ENCODE measurements at places on chromosomes 16 and 17. TPM values are rescaled to one million over a fixed set of nuclear protein-coding genes. Genes with fewer than 3 reads are reported as not detected.

SLC13A2 gene
- total RNA-seq, result 0.29 TPM

TMED6 gene
- total RNA-seq, result 2.6 TPM

ANKRD40 gene
- 39.2 TPM for total RNA-seq

TBC1D16 gene
- total RNA-seq, result 87.9 TPM

DNA sequence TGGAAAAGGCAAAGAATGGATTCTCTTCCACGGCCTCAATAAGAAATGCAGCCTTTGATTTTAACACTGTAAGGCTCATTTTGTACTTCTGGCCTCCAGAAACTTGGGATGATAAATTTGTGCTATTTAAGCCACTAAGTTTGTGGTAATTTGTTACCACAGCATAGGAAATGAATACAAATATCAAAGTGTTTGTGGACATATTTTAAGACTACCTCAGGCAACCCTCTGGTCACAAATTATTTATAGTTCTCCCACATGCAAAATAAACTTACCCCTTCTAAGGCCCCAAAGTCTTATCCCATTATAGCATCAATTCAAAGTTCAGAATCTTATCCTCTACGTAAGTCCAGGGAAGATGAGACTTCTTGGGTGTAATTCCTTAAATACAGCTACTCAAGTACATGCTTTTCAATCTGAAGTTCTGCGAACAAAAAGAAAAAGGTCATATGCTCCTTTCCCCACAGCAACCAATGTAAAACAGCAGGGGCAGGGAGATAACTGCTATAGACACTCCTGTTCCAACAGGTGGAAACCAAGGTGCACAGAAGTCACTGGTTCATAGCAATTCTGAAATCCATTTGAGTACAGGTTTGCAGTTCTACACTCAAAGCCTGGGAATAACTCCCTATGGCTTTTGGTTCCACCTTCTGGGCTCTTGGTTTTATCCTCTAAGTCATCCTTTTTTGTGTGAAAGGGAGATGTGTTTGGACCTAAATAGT, 5.4 kb upstream of the EFCAB13 start:
- no peak for DNase-seq

- no peak for DNase-seq
Observed at GRCh38 chr16:56631832-56632155, 665 bp upstream of the MT1M start.

DNA sequence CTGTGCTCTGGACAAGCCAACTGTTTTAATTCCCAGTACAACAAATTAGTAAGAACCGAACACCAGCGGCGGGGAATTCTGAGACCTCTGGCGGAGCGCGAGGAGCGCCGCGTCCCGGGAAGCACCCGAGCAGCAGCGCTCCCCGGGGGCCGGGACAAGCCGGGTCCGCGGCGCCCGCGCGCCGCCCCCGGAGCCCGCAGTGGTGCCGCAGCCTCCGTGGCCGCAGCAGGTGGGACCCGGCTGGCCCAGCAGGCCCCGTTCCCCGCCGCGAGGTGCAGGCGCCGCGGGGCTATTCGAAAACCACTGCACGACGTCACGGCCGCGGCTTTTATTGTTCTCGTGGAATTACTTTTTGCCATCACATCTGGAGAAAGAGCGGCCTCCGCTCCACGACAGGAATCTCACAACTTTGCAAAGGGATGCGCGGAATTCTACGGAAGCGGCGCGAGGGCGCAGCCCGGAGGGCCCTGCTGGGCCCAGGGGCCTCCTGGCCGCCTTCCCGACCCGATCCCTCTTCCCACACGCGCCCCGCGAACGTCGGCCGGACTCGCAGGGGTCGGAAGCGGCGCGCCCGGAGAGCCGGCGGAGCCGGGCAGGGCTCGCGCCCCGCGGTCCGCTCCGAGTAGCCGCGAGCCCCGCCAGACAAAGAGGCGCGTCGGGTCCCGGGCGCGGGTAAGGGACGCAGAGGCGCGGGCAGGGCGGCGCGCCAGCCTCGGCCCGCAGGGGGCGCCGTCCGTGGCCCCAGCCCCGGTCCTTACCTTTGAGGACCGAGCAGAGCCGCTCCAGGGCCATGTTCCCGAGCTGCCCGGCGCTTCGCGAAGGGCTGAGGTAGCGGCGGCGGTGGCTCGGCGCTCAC, 696 bp downstream of the NETO2 start:
- DNase-seq, result peak; percentile 74

DNA sequence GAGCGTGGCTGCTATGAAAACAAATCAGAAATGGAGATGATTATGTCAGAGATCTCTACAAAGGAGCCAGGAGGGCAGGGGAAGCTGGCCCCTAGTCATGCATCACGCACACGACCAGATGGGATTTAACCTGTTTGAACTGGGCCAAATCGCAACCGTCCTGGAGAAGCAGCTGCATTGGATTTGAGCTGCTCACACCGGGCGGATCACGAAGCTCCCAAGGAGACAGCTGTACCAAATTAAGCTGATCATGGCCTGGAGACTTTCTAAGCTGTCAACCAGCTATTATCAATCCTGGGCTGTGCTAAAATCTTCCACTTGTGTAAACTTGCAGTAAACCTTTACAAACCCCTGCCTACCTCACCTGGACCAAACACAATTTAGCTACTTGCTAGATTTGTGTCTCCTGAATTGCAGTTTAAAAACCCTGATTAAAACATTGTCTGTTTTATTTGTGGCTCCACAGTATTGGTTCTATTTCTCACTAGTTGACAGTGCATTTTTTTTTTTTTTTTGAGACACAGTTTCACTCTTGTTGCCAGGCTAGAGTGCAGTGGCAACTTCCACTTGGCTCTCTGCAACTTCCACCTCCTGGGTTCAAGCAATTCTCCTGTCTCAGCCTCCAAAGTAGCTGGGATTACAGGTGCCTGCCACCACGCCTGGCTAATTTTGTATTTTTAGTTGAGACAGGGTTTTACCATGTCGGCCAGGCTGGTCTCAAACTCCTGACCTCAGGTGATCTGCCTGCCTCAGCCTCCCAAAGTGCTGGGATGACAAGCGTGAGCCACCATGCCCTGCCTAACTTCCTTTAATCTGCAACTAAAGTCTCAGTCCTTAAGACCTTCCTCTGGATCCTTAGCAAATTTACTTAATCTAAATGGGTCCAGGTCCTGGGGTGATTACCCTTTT, 98.3 kb upstream of the GRIN2A start:
- no peak for DNase-seq

DNA sequence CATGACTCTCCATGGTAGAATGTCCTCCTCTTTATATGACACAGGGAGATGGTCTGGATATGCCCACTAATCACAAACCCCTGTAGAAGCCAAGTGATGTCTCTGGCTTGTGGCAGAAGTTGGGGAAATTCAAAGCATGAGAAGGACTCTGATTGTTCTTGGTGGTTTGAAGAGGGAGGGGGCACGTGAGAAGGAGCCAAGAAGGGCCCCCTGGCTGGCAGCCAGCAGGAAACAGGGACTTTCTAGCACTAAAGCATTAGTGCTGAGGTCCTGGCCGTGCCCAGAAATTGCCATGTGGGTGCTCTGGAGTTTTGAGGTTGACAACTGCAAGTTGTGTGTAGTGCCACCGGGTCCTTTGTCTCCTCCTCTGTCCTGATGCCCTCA, 199.9 kb downstream of the LGALS9B start:
- DNase-seq, result no peak

GRCh38 chr16:12971241-12971640, 69.8 kb downstream of the SHISA9 start:
- no peak for DNase-seq

DNA sequence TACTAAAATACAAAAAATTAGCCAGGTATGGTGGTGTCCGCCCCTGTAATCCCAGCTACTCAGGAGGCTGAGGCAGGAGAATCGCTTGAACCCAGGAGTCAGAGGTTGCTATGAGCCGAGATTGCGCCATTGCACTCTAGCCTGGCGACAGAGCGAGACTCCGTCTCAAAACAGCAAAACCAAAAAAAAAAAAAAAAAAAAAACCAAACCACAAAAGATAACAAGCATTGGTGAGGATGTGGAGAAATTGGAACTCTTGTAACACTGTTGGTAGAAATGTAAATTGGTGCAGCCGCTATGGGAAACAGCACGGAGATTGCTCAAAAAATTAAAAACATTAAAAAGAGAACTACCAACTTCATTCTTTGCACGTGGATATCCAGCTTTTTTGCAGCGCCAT, 119.4 kb downstream of the OR1D5 start:
- DNase-seq, result no peak

DNA sequence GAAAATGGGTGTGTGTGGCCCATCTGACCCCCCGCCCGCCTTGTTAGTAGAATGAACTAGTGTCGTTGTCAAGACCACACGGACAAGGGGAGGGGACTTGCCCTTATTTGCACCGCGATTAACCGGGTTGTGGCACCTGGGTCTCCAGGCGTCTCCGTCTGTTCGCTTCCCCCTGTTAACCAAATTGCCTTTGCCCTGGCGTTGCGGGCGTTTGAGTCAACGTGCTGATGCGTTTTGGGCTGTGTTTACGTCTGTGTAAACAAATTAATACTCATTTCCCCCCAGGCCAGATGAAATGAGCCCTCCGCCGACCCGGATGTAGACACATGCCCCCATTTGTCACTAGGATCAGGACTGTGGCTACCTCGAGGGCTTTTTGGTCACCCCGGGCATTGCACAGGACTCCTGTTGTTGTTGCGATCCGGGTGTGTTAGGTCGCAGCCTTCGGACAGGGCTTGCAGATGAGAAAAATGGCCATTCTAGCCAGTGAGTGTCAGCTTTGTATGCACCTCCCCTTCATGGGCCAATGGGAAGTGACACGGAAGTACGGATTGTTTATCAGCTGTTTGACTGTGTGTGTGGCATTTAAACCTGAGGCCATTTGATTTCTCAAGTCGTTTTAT, 906 bp downstream of the RBL2 start:
- peak; percentile 45 for DNase-seq

DNA sequence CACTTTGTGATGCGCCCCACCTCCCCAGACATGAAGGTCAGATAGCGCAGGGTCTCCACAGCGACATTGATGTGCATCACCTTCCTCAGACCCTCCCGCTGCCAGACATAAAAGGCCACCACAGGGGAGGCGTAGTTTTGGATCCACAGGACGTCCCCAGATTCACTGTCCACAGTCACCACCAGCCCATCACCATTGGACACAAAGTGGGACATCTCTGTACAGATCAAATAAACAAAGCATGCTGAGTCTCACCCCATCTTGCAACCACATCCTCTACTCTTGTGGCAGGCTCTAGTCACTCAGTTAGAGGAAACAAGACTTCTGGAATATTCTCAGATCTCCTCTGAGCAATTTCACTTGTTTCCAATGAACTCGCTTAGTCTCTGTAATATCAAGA, 46.3 kb upstream of the ICAM2 start:
- no peak for DNase-seq

DNA sequence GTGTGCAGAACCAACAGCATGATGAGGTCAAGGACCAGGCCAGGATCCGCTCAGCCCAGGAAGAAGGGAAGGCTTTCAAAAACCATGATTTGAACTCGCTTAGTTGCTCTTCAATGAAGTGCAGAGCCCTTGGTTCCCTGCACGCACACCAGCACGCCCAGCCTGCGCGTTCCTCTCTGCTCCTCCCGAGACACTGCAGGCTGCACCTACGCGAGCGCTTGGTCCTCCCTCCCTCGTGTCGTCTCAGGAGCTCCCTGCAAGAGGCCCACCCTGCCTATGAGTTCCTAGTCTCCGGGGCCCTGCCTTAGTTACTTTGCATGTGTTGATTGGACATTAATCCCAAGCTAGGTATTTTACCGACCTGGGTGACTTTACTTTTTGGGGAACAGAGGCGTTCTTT, 132.9 kb upstream of the TNRC6C start:
- no peak for DNase-seq

DNA sequence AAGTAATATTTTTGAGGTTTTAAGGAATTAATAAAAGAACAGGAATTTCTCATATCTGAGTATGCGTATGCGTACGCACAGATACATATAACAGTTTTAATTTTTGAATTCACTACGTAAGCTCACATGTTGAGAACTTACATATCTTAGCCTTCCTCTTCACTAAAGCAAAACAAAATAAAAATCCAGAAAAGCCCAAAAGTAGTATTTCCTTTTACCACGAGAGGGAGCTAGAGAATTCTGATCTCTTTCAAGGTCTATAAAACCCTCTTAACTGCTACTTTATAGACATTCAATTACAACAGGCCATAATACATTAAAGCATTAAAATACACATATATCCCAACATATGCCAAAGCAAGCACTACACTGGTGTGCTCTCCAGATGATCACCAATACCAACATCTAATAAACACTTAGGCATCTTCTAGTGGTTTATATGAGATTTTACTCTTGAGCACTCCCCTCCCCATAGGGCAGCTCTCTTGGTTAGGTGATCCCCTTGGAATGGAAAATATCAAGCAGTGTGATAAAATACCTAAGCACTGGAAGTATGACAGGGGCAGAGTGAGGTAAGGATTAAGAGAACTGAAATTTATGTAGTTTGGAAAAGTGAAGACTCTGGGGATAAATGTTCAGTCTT, 94.0 kb downstream of the SKAP1 start:
- no peak for DNase-seq

- no peak for DNase-seq
Observed at GRCh38 chr16:56945847-56946527, 14.0 kb downstream of the HERPUD1 start.

DNA sequence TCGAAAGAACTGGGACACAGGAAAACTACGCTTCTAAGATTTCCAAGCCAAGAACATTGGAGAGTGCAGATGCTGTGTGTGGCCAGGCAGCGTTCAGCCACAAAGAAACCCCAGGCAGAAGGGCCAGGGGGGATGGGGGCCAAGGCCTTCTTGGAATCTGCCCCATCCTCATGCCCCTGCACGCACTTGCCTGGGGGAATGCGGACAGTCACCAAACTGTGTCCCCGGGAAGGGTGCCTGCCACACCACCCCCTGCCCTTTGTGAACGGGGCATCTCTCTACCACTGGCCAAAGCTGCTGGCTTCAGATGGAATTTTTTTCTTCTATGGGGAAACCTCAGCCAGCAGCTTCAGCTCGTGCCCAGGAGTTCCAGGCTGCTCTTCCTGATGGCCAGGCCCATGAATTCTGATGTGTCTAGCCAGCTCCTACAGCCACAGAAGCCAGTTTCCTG, 32.0 kb upstream of the DNAH17 start:
- no peak for DNase-seq

DNA sequence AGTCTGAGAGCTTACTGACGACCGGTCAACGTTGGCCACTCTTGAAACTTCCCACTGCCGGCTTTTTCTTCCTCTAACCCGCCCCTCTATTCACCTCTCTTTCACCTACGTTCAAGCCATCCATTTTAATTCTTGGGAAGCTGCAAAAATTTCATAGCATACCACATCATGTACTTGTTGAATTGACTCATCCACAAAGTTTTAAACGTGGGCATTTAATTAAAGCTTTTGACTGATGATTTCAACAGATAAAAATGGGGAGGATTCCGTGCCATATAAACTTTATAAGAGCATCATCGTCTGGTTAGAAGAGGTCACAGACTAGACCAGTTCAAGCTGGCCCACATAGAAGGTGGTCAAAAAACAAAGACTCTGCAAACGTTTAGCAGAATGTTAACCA, 22.5 kb downstream of the VPS53 start:
- DNase-seq, result no peak

GRCh38 chr17:35616536-35616935, 29.4 kb downstream of the AP2B1 start:
- no peak for DNase-seq
